ENCODE measurements at places on chromosomes 6 and 20.
A peak's percentile ranks its signal among the peaks of the same experiment; 100 is the strongest.

- DNase-seq, result no peak
These were observed 9.0 kb upstream of the FOXC1 start for GRCh38 chr6:1600764-1601157.

- DNase-seq, result no peak
These were observed 672.8 kb downstream of the GRIK2 start for GRCh38 chr6:102066301-102066700.

GRCh38 chr20:44014807-44015732 lies 100.4 kb downstream of the TOX2 start:
- DNase-seq, result no peak

DNA sequence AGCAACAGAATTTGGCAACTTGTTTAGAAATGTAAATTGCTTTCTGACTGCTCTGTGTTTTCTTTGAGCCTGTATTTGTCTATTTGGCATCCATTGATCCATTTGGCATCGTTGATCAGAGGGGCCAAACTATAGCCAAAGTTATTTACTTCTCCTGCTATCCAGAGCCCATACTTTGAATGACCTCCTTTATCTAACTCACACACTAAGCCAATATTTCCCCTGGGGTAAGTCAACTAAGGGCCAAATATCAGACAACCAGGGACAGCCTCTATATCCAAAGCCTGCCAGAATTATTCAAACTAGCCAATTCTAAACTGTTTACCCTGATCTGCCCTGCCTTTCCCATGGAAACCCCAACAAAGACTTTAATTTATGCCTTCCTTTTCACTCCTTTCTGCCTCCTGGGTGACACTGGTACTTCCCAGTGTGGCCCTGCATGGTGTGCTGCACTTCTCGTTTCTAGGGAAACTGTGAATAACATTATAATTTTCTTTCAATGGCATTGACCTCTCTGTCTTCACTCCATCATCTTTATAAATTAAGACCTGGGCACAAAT lies 19.8 kb upstream of the ZNF184 start:
- DNase-seq, result no peak

- no peak for DNase-seq
These were observed 1022.4 kb downstream of the GRIK2 start for GRCh38 chr6:102415891-102416290.

DNA sequence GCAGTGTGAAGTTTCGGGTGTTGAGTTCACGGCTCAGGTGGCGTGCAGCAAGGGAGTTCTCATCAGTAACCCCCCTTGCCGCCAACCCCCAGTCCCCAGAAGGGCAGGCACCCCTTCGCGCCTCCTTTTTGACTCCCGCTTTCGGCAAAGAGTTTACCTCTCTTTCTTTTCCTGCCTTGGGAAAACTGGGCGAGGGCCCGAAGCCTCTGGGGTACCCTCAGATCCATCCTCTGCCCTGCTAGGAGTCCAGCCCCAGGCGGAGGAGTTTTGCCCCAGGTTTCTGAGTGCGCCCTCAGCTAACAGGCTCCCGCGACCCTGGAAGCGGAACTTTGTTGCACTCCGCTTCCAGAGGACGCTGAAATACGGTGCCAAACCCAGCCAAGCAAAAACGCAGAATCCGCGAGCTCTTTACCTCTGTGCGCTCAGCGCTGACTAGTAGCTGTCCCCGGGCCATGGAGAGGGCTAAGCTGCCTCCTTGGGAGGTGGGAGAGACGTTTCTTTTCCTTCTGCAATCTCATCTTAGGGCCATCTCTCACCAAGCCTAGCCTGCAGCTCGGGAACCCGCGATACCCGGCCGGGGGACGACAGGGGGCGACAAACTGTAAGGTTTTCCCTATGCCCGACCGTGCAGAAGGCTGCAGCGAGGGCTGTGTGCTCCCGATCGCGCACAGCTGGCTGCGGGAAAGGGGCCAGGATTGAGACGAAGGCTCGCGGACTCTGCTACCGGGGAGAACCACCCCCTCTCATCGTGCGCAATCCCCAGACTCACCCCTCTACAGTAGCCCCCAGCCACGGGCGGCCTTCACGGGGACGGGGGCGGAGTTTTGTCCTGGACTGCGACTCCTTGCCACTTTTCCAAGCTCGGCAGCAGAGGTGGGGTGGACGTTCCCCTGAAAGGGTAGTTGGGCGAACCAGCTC lies 2.7 kb upstream of the PAX1 start:
- DNase-seq, result peak; percentile 85

DNA sequence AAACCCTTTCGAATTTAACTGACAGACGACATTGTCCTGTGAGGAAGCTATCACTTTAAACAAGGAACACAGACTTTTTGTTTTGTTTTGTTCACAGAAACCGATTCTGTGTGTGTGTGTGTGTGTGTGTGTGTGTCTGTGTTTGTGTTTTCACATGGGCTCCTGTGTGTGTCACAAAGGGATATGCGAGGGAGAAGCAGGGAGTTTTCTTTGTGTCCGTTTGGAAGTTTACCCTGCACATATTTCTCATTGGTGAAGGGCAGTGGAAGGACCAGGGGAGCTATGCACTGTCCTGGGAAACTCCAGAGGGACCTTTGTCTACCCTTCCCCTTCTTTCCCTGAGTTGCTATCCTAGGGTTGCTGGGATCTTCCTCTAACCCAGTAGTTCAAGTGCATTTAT lies 17.7 kb downstream of the POM121L2 start:
- DNase-seq, result no peak

GRCh38 chr6:151634336-151634720 lies 140.5 kb downstream of the CCDC170 start:
- DNase-seq, result no peak

- no peak for DNase-seq
These were observed 52.7 kb downstream of the ADGRF1 start for GRCh38 chr6:46989398-46989797.

DNA sequence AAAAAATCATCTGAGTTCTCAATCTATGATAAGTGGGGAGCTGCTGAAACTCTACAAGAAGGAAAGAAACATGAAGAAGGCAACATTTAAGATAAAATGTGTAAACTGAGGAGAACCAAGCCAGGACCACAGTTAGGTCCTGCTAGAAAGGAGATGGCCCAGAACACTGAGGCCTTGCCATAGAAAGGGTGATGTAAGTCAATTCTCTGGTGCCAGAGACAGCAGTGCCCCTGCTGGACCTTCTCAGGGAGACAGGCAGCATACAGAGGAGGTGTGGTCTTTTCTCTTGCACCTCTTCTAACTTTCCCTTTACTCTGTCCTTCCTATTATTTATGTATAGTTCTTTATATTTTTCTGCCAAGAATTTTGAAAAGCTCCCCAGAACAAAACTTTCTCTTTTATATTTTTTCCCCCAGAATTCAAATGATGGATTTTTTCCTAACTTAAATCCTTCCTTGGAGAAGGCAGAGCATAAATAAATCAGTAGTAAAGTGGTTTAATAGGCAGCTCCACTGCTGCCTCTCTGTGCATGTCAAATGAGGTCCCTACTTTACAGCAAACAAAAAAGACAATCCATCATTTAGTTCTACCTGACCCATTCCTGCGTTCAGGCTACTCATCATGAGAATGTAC lies 9.0 kb downstream of the UQCC2 start:
- DNase-seq, result no peak

DNA sequence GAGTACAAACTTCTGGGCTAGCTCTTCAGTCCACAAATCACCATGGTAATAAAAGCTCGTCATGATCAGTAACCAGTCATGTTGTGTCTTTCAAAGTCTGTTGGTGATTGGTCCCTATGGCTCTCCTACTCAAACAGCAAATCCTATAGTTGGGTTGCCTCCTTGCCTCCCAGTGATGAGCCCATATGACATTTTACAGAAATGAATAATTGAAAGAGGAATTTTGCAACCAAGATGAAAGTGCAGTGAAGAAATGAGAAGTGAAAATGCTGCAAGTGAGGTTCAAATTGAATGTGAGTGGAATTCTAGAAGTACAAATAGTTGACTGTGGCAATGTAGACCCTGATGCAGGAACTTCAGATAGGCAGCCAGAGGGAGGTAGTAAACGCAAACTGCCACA lies 5.1 kb upstream of the SIRPD start:
- DNase-seq, result no peak

GRCh38 chr6:29520232-29520631 lies 32.5 kb upstream of the MAS1L start:
- no peak for DNase-seq

Data from HAP-1 (cell line).